ENCODE measurements at places on chromosomes 7 and 10.

DNA sequence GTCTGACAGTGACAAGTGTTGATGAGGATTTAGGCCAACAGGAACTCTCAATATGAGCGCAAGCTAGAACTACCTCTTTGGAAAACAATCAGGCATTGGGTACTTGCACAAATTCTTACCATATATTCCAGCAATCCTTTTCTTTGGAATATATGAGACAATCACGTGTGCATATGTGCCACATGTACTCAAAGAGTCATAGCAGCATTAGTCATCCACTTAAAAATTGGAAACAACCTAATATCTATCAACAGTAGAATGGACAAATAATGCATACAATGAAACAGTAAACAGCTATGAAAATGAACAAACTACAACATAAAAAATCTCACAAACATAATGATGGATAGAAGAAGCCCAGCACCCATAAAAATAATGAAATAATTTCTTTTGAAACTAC is 179.7 kb downstream of the GLI3 start:
- DNase-seq = no peak

DNA sequence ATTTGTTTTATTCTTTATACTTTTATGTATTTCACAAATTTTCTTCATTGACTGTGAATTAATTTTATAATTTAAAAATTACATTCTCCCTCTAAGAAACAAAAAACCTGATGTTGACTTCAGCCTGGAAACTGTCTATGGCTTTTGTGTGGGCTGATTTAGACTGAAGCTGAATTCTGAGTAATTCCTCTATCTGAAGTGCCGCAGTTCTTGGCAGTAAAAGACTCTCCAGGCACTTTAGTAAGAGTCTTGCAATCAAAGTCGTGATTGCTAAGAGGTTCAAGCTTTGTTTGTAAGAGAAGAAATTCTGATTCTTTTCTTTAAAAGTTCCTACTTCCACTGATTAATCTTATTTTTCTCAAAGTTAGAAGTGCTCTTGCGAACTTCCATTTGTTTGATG is 3.4 kb upstream of the CEP41 start:
- DNase-seq = no peak

DNA sequence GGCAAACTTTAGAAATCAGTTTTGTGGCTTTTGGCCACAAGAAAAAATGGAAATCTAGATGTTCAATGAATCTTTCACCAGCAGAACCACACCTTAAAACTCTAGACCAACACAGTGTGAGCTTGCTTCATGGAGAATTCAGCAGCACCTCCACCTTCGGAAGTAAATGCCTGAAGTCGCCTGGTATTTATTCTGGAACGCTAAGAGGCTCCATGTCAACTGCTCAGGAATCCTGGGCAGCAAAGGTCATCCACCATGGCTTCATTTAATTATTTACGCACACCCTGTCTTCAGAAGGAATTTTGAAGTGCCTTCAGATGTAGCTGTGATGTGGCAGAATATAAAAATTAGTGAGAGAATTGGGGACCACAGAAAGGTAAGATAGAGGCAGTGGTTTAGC is 167.7 kb downstream of the GFRA1 start:
- no peak for DNase-seq

GRCh38 chr10:85604136-85604725 is 762.4 kb downstream of the GRID1 start:
- DNase-seq = no peak

DNA sequence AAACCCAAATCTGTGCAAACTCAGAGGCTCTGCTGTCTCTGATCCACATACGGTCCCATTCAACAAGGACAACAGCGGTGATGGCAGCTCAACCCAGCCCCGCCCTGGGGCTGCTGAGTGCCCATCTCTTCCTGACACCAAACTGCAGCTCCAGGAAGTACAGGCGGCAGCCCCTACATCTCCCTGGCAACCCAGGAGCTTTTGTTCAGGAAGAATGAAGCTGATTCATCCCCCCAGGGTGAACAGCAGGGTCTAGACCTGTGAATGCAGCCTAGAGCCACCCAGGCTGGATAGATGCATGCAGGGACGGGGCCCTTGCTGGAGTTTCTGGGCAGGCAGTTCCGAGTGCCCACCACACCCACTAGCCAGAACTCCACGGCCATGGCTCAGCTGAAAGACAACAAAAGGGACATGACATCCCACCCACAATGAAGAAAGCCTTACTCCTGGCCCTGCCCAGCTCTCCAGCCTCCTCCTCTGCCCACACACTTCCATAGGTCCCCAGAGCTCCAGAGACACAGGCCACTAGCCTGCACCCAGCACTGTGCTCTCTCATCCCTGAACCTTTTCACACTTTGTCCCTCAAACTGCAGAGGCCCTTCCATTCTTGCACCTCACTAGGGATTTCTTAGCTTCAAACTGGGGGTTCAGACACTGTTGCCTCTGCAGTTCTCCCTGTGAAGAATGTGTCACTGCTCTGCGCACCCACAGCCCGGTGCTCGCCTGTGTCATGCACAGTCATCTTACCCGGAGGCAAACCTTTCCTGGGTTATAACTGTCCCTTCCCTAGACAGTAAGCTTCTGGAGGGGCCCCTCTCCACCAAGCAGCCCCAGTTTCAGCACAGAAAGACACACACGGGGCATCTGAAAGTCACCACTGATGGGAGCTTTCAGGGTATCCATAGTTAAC is 99.1 kb downstream of the GRID1 start:
- DNase-seq = no peak

DNA sequence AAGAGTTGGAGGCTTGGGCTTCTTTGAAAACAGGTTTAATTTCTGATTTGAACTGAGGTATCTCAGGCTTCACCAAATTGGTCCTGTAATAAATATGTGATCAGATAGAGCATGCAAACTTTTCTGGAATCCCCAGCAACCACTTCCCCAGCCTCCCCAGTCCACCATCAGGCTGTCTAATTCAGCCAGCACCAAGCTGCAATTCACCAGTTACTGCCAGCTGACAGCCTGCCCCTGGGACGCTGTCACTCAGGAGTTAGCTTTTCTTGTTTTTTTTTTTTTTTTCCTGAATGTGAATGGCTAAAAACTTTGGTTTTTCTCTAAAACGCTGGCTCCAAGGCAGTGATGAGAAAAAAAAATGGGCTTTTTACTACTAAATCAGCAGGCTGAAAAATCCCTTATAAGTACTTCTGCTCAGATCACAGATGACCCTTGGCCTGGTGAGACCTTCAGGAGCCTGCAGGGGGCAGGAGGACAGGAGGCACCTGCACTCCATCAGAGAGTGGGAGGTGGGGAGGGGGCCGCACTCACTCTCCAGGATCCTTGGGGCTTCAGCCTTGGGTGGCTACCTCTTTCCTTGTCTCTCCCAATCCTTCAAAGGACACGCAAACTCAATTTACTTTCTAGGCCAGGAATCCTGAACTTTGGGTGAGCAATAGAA is 349.4 kb downstream of the GATA3 start:
- DNase-seq = no peak

- DNase-seq = no peak
These were observed 1.9 kb downstream of the ZCCHC24 start for GRCh38 chr10:79443338-79444198.

GRCh38 chr7:19376538-19376937 is 231.3 kb upstream of the FERD3L start:
- DNase-seq = no peak

- DNase-seq = no peak
These were observed 31.3 kb upstream of the ZNRF2 start for GRCh38 chr7:30252885-30253795.

GRCh38 chr10:117609095-117609795 is 66.7 kb downstream of the EMX2 start:
- DNase-seq = no peak

- DNase-seq = no peak
These were observed 621.0 kb upstream of the IGFBP3 start for GRCh38 chr7:46542076-46542475.

DNA sequence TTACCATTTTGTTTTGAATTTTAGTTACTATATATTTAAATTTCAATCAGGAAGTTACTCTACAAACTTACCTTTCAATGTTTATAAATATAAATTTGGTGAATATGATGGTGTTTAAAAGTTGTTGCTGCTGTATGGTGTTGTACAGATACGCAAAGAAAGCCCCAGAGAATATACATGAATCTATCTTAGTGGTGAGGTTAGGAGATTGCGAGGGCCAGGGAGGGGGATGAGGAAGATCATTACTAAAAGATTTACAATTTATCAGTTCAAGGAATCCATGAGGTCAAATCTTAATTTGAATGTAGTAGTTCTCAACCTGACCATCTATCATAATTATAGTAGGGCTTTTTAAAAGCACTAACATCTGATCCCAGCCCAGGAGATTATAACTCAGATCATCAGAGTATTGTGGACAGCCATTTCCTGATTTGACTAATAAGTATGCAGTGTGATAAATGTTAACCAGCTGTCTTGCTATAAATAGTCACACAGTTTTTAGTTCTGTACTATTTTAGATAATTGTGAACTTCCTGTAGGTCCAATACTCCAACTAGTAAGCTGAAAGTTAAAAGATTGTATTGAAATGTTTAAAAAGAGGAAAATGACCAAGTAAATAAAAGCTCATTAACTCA is 23.6 kb downstream of the FAM3C start:
- no peak for DNase-seq

- no peak for DNase-seq
These were observed 217.1 kb downstream of the GALNT17 start for GRCh38 chr7:71348821-71349681.
